Cardiac muscle cell (in vitro differentiated cells and primary cell): ENCODE measurements at places on chromosomes 1 and 21. TPM values are rescaled to one million over a fixed set of nuclear protein-coding genes. Genes with fewer than 3 reads are reported as not detected.

GRCh38 chr1:156752843-156753482 lies 1.5 kb upstream of the HDGF start:
- no peak for DNase-seq

DNA sequence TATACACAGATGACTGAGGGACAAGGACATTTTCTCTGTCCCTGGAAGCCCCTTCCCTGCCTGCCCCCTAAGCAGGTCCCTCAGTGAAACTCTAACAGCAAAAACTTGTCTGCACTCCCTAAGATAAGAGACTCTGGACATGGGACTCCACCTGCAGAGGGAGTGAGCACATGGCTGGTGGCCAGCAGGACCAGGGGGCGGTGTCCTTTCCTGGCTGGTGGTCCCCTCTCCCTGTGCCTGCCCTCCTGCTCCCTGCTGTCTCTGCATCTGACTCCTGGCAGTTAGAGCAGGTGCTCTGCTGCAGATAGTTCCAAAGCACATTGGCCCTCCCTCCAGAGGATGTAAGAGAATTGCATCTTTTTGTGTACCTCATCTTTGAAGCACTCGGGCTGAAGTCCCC lies 215.5 kb downstream of the GRIK3 start:
- no peak for DNase-seq

Gene F3
- polyA plus RNA-seq: 0.81 and 1.6 TPM in 2 replicates

DNA sequence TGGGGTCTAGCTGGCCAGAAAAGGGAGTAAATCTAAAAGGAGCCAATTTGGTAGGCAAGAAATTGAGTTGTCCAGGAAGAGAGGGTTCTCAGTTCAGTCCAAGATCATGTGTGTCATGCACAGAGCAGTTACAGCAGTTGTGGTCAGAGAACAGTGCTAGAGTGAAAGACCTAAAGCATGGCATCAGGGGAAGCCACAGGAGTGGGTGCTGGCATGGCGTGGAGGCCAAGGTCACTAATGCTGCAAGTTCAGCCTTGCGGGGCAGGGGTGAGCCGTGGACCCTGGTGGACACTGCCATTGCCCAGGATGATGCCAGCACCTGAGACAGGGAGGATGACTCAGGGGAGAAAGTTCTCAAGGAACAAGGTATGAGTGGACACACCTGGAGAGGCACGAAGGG lies 16.6 kb upstream of the TMEM125 start:
- DNase-seq: no peak

GRCh38 chr1:53077599-53077965 lies 15.6 kb downstream of the PODN start:
- no peak for DNase-seq

DNA sequence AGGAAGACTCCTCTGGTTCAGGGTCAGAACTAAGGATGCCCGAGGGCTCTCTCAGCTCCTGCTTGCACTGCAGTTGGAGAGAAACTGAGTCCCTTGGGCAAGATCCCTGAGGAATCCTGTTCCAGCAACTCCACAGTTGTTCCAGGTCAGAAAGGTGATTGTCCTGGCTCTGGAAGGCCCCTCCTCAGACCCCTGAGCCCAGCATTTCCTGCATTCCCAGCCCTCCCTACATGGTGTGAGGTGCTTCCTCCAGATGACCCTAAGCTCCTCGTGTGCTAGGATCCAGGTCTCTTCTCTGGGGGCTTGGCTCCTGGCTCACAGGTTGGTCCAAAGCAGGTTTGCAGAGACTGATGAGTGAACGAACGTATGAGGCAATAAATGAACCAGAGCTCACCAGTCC lies 11.5 kb downstream of the LDLRAD1 start:
- DNase-seq: no peak

DNA sequence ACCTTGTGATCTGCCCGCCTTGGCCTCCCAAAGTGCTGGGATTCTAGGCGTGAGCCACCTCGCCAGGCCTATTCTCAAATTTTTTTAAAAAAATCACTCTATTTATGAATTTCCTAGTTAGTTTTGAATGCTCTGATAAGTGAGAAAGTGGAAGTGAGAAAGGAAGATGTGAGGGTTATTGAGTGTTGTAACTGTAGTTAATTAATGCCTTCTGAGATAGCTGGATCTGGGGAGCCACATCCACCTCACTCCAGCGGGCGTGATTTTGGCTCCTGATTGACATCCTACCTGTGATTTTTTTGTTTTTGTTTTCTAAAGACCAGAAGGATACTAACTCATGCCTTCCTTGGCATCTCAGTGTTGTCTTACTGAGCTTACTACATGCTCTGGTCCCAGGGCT lies 65.6 kb downstream of the ST3GAL3 start:
- DNase-seq: no peak

Gene TNFRSF25
- polyA plus RNA-seq: 11.3 and 11.8 TPM in 2 replicates

- no peak for DNase-seq
These were observed 2.7 kb upstream of the NPHP4 start for GRCh38 chr1:5994713-5995621.

DNA sequence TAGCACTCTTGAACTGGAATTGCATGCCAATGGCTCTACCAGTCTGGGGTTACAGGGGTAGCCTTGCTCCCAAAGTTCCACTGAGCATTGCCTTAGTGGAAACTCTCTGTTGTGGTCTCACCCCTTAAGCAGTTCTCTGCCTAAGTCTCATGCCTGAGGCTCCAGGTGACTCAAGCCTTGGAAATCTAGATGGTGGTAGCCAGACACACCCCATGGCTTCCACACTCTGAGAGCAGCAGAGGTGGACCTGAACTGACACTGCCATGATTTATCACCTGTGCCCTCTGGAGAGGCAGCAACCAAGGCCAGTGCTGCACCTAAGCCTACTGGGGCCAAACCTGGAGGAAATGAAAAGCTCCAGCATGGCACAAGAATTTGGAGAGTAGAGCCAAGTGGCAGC lies 285.7 kb upstream of the PKN2 start:
- DNase-seq: no peak

Gene OR2L13
- 0.88 TPM in 1 of 2 replicates, not detected in the other for polyA plus RNA-seq

Gene GBP6
- not detected in 2 replicates for polyA plus RNA-seq

GRCh38 chr1:237241038-237241437 lies 199.1 kb downstream of the RYR2 start:
- no peak for DNase-seq

GRCh38 chr1:33517596-33518250 lies 45.3 kb downstream of the ZSCAN20 start:
- no peak for DNase-seq

GRCh38 chr1:67717876-67718275 lies 32.9 kb downstream of the GADD45A start:
- no peak for DNase-seq

- peak; percentile 65 for DNase-seq
These were observed 47.9 kb upstream of the NBL1 start for GRCh38 chr1:19596065-19596713.

DNA sequence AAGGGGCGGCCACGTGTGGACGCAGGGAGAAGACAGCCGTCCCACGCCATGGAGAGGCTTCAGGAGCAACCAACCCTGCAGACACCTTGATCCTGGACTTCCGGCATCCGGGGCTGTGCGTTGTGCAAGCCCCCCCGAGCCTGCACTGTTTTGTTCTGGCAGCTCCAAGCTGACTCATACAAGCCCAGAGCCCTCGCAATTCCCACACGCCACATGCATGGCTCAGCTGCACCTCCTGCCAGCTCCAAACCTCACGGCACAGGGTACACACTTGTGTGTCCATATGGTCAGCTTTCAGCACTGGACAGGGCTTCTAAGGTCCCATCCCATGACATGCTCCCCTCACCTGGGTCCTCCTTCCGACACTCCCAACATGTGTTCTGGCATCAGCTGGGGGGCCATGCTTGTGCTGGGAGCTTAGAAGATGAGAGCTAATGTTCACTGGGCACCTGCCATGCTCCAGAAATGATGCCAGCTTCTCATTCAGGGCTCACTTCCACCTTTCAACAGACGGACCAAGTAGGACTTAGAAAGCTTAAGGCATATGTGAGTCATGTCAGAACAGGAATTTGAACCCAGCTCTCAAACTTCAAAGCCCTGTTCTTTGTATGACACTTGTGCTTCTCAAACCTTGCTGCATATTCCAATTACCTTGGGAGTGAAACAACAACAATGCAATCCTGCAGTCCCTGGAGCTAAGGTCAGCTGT lies 137.3 kb downstream of the PGBD5 start:
- DNase-seq: no peak

GRCh38 chr1:44483089-44483874 lies 78.2 kb downstream of the RNF220 start:
- no peak for DNase-seq

GRCh38 chr1:50246869-50247268 lies 138.1 kb downstream of the ELAVL4 start:
- no peak for DNase-seq

GRCh38 chr1:245700631-245701030 lies 545.8 kb downstream of the KIF26B start:
- no peak for DNase-seq

- no peak for DNase-seq
These were observed 20.8 kb downstream of the ATP1B1 start for GRCh38 chr1:169127305-169127704.

DNA sequence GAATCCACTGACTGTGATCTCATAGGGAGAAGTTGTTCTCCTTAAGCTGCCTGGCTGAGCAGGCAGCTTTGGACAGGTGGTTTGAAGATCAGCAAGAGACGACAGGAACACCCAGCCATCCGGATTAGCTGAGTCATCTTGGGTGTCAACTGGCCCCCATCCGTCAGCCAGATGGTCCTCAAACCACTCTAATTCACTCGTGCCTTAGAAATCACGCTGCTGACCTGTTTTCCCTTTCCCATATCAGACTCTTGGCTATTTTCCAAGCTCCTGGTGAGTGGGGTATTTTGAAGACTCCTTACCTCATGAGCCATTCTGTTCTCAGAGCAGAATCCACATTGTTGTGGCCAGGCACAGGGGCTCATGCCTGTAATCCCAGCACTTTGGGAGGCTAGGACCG lies 149.1 kb upstream of the L1TD1 start:
- DNase-seq: peak; percentile 62

DNA sequence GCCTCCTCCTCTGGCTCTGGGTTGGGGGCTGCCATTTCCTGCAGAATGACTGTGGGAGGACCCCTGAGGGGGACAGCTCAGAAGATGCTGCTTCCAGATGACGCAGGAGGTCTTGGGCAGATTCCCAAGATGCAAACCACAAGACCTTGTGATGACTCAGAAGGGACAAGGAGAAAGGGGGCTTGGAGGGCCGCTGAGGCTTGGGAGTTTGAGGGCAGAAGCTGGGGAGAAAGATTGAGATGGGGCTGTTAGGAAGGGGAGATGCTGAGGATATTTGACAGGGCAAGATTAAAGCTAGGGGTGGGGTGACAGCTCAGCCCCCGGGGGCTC lies 7.5 kb downstream of the PTPRU start:
- DNase-seq: peak; percentile 78

- no peak for DNase-seq
These were observed 83.1 kb upstream of the S1PR1 start for GRCh38 chr1:101153692-101154091.
